Mammary microvascular endothelial cell (primary cell): ENCODE measurements at places on chromosomes 12 and 14. TPM values are rescaled to one million over a fixed set of nuclear protein-coding genes. Genes with fewer than 3 reads are reported as not detected.

The ISM2 gene
- 0.07 and 0.10 TPM in 2 replicates for total RNA-seq

The TMCC3 gene
- 16.0 and 18.1 TPM in 2 replicates for total RNA-seq

The COQ5 gene
- 34.0 and 35.1 TPM in 2 replicates for total RNA-seq

The RIMKLB gene
- 23.0 and 23.9 TPM in 2 replicates for total RNA-seq

The KRT6C gene
- total RNA-seq = not detected in 2 replicates

The PLA2G1B gene
- not detected in 2 replicates for total RNA-seq

The PROX2 gene
- total RNA-seq = not detected in 2 replicates

The GPRC5D gene
- not detected in 2 replicates for total RNA-seq

The MORN3 gene
- 0.20 and 0.47 TPM in 2 replicates for total RNA-seq

The CLEC2D gene
- 0.13 and 1.4 TPM in 2 replicates for total RNA-seq

The MMP19 gene
- total RNA-seq = 2.3 and 3.5 TPM in 2 replicates
